ENCODE measurements at places on chromosomes 1 and 21.

DNA sequence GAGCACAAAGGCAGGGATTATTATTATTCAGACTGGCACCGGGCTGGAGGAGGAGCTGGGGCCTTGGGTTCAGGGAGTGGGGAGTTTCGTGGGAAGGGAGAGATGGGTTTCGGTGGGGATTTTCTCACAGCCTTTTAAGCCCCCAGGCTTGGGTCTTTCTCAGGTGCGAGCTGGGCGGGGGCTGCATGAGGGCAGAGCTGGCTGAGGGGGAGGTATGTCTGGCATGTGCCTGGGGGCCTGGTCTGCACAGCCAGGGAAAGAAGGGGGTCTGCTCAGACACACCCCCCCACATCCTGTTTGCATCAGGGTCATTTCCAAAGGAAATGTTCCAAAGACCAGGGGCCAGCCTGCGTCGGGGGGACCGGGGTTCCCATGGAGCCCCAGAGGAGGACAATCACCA is 21.6 kb downstream of the GRHL3 start:
- DNase-seq = no peak

GRCh38 chr1:186113461-186113860 is 261.6 kb downstream of the TPR start:
- no peak for DNase-seq

- no peak for DNase-seq
Observed at GRCh38 chr1:9558271-9558945, 19.1 kb downstream of the SLC25A33 start.

DNA sequence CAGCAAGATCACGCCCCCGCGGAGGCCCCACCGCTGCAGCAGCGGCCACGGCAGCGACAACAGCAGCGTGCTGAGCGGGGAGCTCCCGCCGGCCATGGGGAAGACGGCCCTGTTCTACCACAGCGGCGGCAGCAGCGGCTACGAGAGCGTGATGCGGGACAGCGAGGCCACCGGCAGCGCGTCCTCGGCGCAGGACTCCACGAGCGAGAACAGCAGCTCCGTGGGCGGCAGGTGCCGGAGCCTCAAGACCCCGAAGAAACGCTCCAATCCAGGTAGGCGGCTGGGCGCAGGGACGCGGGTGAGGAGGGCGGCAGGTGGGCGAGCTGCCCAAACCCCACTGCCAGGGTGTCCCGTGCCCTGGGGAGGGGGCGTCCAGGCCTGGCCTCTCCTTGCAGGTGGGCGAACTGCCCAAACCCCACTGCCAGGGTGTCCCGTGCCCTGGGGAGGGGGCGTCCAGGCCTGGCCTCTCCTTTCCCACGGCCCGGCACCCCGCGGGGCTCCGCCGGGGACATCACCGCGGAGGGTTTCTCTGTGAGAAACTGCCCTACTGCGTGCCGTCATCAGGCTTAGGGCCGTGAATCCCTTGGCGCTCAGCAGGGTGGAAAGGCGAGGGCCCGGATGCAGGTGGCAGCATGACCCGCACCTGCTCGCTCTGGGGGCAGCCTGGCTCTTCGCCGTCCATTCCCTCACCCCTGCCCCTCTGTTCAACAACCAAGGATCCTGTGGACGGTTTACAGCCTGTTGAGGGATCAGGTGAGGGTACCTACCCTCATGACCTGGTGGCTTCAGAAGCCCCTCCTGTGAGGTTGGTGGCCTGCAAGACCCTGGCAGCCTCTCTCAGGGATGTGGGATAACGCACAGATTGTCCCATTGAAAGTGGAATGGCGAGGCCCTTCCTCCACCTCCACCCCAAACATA is 534.0 kb downstream of the KIF26B start:
- DNase-seq = no peak

DNA sequence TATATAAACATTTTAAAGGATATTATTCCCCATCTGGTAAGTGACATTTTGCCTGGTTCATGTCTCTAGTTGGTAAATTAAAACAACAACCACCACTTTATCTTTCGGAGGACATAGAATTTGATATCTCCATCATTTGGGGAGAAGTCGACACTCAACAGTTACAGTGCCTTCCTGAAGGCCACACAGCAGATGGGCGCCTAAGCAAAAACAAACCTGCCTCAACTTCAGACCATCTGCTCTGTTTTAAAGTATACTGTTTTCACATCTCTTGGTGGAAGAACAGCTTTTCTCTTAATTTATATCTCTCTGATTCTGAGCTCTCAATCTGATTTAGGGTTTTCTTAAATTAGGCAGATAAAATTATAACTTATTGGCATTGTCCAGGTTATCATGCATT is 282.2 kb downstream of the RYR2 start:
- DNase-seq = no peak

DNA sequence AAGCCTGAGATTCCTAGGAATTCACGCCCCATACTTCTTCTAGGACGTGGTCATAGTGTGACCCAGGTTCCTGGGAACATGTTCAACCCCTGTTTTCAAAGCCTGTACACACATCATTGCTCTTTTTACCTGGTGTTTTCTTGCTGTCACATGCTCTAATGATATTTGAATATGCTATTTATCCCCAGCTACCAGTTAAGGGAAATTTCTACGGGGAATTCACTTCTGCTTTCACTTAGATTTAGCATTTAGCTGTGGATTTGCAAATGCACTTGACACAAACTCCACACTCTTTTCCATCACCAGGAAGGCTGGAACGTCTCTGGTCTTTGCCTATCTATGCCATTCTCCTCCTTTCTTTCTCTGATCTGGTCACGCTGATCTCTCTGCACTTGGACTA is 11.3 kb upstream of the SAMSN1 start:
- DNase-seq = no peak

GRCh38 chr21:45405271-45405818 is 380 bp downstream of the COL18A1 start:
- no peak for DNase-seq

- no peak for DNase-seq
Observed at GRCh38 chr1:175763797-175764196, 20.4 kb upstream of the TNR start.

DNA sequence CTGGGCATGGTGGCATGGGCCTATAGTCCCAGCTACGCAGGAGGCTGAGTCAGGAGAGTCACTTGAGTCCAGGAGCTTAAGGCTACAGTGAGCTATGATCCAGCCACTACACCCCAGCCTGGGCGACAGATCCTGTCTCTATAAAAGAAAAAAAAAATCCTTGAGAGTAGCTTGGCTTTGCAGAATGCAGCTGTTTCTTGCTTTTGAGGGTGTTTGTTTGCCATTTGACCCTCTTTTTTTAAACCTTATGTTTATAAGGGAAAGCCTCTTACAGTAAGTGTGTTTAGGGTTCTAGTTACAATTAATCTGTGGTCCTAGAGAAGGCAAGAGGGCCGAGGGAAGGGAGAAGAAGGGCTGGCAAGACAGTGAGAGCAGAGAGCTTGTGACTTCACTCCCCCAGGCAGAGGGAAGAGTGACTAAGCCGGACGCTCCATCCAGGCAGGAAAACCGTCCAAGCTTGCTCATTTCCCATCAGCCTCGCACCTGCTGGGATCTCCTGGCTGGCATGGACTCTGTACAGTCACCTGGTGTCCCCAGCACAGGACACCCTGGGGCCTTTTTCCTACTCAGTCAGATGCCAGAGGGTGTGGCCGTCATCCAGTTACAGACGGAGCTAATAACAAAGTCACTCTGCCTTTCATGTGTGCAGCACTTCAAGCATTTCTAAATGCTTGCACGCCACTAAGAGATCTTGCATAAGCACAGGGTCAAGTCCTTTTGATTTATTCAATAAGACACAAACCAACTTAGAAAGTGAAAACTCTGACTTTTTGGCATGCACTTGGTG is 55.5 kb upstream of the PSEN2 start:
- DNase-seq = no peak

DNA sequence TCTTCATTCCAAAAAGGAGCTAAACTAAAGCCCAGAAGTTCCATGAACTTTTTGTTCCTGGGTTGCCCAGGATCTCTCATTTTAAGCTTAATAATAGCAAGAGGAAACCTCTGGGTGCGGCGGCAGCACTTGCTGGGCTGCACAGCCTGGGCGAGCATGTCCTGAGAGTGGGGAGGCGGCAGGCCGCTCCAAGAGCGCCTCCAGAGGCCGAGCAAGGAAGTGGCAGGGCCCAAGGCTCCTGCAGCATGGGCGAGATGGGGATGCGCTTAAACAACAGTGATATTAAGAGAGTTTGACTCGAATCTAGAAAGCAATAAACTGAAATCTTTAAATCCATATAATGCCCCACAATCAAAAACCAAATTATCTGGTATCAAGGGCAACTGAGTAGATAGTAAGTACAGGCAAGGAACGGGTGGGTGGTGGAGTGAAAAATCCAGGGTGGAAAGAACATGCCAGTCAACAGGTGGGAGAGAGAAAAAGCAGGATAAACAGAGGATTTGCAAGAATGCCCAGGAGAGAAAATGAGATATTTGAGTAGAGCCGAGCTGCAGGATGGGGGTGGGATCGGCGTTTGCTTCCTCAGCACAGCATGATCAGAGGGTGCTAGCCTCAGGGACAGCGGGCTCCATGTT is 14.1 kb upstream of the TNR start:
- DNase-seq = peak; percentile 4

DNA sequence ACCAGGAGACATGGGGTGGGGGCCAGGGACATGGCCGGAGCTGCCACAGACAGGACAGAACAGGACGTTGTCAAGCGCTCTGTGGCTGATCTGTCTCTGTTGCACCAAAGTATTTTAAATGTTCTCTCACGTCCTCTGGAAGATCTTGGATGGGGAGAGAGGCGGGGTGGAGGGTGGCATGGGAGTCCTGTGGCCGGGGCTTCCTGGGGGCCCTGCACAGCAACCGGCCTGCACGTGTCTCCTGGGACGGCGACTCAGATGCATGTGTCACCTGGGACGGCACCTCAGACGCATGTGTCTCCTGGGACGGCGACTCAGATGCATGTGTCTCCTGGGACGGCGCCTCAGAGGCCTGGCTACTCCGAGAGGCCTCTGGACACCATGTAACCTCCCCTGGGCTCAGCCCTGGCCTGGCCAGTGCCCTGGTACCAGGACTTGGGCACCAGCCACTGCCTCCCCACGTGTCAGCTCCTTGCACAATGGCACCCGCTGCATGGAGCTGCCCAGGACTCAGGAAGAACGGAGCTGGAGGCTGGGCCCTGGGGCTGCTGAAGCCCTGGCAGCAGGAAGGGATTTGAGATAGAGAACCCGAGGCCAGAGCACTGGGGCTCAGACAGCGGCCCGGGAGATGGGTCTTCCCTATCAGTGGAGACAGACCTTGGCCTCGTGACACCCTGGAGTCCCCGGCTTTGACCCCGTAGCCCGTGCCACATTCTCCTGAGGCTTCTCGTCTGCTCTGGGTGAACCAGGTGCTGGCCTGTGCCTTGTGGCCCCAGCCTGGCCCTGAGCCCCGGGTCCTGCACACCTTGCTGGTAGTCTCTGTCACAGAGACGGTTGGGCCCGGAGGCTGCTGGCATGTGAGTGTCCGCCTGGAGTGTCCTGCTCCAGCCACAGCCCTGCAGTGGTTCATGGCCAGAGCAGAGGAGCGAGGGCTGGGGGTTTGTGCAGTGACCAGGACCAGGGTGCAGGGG is 14.7 kb upstream of the SLC19A1 start:
- no peak for DNase-seq

DNA sequence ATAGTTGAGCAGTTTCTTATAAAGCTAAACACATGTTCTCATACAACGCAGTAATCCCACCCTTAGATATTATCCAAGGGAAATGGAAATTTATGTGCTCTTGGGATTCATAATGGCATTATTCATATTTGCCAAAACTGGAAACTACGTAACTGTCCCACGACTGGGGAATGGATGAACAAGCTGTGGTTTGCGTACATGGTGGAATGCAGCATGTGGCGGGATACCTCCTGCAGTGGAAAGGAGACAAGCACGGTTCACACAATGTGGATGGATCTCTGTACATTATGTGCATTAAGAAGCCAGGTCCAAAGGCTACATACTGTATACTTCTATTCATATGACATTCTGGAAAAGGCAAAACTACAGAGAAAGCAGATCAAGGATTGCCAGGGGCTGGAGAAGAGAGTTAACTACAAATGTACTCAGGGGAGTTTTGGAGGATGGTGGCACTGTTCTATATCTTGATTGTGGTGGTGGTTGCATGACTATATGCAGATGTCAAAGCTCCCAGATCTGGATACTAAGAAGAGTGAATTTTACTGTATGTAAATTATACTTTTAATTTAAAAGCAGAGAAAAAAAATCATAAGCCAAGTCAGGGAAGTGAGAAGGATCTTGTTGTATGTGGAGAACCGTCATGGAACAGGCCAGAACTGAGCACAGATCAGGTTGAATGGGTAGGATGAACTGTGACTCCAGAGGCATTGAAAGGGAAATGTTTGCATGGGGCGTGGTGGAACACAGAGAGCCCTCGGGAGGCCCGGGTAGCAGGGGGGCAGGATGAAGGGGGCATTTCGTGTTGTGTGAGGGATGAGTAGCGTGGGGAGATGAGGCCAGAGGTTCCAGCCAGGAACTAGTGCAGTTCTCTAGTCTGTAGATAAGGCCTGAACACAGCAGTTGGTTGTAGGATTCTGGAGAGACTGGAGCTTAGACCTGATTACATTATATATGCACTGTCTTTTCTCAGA is 90.7 kb downstream of the GALNT2 start:
- DNase-seq = no peak

GRCh38 chr1:44512313-44512885 is 107.3 kb downstream of the RNF220 start:
- DNase-seq = peak; percentile 4
